Lower leg skin (tissue), 4 donors: ENCODE measurements at places on chromosomes 6 and 20. TPM values are rescaled to one million over a fixed set of nuclear protein-coding genes. Genes with fewer than 3 reads are reported as not detected.

DNA sequence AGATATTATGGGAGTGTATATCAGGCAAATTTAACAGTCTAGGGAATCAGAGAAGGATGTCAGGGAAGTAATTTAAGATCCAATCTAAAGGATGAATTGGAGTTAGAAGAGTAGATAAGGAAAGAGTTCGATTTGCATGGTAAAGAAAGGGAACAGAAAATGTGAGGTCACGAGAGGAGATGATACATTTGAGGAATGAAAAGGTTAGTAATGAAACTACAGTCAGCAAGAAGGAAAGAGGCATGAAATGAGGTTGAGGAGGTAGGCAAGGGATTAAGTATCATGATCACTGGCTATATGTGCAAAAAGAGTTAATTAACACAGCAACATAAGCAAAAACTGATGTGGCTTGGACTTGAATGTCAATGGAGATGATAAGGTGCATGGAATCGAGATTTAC, 22.4 kb downstream of the ZNF318 start:
- DNase-seq, result no peak

- no peak for DNase-seq
These were observed 209.9 kb upstream of the PRND start for GRCh38 chr20:4511776-4512175.

DNA sequence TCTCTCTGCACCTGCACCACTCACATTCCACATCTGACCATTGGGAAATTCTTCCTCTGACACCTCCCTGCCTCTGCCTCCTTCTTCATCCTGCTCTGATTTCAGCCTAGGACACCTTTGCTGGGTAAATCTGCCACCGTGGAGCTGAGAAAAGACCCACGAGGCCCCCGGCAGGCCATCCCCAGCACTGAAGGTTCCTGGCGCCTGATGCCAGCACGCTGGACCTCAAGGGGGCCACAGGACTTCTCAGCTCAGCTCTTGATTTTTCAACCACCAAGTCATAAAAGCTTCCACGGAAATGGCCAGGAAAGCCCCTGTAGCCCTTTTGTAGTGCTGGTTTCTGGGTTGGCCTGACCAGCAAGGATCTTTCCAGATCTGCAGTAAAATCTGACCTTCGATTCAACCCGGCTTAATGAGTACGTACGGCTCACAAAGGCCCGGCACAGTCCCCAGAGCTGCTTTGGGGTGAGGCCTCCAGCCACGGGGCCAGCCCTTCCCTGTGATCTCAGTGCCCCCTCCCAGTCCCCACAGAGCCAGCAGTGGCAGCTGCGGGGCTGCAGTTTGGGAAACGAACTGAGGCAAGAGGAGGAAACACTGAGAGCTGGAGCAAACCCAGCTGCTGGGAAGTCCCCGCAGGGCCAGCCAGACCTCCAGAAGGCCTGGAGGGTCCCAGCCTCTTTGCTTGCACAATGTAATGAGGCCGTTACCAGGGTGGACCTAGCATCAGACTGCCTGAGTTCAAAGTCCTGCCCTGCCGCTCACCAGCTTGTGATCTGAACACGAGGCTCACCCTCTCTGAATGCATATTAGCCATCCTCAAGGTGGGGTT, 157.5 kb downstream of the BMP7 start:
- DNase-seq, result no peak

GRCh38 chr20:46123482-46124245, 5.5 kb downstream of the CD40 start:
- DNase-seq, result peak; percentile 62

GRCh38 chr20:25284131-25284601, 36.3 kb downstream of the PYGB start:
- DNase-seq, result peak; percentile 76

DNA sequence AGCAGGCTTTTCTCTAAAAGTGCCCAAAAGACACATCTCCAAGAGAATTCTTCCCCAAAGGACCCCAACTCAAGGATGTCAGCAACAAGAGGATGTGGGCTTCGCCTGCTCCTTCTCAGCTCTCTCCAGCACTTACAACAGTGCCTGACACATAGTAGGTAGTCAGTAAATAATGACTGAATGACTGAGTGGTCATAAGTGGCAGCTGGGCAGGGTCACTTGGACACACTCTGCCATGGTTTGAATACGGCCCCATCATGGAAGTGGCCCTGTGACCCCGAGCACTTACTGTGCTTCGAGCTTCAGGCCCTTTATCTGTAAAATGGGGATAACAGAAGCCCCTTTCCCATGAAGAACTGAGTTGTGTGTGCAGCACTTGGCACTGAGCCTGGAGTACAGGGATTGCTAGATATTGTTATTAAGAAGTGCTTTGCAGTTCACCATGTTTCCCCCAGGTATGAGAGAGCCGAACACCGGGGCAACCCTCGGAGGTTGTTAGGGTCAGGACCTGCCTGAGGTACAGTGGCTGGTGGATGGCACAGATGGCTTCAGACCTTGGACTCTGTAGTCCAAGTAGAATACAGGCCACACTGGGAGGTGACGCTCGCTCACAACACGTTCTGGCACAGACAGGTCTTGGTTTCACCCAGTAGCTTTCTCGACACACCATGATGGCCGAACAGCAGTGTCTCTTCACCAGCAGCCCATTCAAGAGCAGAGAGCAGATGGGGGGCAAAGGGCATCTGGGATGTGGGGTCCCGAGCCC, 56.0 kb downstream of the NOL4L start:
- DNase-seq, result no peak

- no peak for DNase-seq
These were observed 117.5 kb upstream of the COL21A1 start for GRCh38 chr6:56364827-56365339.

GRCh38 chr6:104896914-104897313, 37.2 kb upstream of the HACE1 start:
- DNase-seq, result no peak

GRCh38 chr6:170290296-170291128, at the start of gene DLL1:
DLL1 (minus strand) TSS chr6:170291078; CDS start chr6:170290139, 939 bp downstream.
- peak; percentile 42 for DNase-seq

DNA sequence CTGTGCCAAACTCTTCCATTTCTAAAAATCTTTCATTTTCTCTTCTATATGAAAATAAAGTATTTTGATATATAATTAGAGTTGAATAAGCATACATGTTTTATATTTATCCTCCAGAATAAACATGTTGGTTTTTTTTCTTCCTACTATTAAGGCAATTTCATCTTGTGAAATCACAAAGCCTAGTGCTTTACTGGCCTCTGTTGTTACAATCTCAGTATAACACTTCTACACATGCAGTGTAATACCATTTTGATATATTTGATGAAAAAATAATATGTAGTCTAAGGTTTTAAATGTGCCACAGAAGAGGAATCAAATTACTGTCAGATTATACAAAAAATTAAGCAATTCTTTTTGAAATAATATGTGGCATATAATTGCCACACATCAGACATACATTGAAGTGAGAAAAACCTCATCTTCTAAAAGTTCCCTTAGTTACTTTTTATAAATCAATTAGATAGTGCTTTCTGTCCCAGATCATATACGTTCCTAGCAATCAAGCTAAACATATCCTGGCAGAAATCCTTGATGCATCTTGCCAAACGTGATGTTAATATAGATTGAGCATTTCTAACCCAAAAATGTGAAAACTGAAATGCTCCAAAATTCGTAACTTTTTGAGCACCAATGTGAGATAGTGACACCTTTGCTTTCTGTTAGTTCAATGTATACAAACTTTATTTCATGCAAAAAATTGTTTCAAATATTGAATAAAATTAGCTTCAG, 225.1 kb upstream of the MANEA start:
- no peak for DNase-seq

- DNase-seq, result no peak
These were observed 6.2 kb upstream of the RBCK1 start for GRCh38 chr20:401682-402495.

GRCh38 chr20:3704087-3704486, 8.3 kb downstream of the SIGLEC1 start:
- no peak for DNase-seq

DNA sequence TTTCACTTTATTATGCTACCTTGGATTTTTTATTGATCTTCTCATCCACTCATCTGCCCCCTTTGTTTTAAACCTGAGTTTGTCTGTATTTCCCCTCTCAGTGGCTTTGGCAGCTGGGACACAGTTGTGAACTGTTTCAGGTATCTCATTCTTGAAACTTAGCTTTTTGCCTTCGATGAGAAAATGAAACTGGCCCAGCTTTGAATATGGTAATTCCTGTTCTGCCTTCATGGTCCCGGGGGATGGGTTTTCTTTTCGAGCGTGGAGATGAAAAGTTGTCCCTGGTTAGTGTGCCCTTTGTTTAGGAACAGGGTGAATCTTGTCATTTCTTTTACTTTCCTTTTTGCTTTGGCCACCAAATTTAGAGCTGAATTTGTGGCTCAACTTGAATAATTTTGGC, 25.6 kb downstream of the DHX35 start:
- DNase-seq, result no peak

DNA sequence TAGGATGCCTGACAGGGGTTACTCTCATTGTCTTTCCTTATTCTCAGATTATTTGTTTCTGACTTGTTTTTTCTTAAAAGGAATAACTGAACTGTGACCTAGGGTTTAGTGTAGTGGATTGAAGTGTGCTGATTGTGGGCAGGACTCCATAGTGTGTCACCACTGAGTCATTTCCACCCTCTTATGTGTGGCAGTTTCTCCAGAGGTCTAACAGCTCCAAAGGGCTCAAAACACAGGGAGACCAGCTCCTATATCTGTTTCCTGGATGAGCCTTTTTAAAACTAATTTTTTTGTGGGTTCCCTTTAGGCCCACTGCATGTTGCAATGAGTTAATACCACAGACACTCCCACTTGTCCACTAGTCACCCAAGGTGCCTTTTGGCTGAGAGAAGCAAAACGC, 951.1 kb upstream of the ADGRB3 start:
- DNase-seq, result no peak

DNA sequence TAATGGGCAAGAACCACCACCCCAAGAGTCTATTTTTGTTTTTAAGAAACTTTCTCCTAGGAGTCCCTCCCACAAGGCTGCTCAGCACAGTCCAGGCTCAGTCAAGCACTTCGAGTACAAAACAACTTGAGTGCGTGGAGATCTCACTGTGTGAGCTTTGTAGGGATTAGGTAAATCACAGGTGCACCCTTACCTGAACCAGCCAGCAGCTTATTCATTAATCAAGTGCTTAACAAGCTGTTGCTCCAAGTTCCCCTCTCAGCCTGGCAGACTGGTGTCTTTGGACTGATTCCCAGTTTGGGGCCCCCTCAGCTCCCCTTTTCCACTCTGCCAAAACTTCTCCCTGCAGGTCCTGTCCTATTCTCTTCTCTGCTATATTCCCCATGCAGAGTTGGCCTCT, 133.1 kb downstream of the LY86 start:
- DNase-seq, result no peak

- no peak for DNase-seq
These were observed 9.5 kb upstream of the ADGRG6 start for GRCh38 chr6:142292166-142292924.

- DNase-seq, result no peak
These were observed 4.7 kb downstream of the SLCO4A1 start for GRCh38 chr20:62646851-62647520.

DNA sequence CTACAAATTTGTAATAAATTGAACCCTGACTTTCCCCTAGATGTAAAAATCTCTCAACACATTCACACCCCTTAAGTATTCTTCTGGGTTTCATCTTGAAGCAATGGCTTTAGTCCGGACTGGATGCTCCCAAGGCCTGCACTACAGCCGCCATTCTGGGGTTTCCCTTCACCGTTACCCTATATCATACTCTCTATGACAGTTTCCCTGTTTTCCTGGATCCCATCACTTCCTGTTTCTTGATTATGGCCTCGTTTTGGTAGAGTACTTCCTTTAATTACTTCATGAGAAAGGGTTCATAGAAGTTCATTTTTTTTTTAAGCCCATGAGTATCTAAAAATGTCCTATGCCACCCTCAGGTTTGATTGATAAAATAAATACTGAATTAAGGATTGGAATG, 11.7 kb downstream of the FIG4 start:
- no peak for DNase-seq

- no peak for DNase-seq
These were observed 79.0 kb downstream of the IMPG1 start for GRCh38 chr6:75993236-75994162.

DNA sequence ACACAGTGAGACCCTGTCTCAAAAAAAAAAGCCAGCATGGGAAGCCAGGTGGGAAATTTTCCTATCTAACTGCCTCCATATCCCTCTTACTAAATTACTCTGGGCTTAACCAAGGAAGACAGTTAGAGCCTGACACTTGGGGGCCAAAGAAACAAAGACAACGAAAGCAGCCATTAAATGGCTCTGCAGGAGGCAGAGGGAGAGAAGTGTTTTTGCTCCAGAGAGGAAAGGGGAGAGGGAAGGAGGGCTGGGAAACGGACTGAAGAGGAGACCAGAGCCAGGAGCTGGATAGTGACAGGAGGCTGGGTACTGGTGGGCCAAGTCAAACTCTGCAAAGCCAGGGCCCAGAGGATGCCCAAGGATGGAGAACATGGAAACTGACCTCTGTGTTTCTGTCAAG, 10.7 kb upstream of the TGIF2 start:
- DNase-seq, result no peak

- no peak for DNase-seq
These were observed 33.2 kb upstream of the KIF3B start for GRCh38 chr20:32244150-32244823.

DNA sequence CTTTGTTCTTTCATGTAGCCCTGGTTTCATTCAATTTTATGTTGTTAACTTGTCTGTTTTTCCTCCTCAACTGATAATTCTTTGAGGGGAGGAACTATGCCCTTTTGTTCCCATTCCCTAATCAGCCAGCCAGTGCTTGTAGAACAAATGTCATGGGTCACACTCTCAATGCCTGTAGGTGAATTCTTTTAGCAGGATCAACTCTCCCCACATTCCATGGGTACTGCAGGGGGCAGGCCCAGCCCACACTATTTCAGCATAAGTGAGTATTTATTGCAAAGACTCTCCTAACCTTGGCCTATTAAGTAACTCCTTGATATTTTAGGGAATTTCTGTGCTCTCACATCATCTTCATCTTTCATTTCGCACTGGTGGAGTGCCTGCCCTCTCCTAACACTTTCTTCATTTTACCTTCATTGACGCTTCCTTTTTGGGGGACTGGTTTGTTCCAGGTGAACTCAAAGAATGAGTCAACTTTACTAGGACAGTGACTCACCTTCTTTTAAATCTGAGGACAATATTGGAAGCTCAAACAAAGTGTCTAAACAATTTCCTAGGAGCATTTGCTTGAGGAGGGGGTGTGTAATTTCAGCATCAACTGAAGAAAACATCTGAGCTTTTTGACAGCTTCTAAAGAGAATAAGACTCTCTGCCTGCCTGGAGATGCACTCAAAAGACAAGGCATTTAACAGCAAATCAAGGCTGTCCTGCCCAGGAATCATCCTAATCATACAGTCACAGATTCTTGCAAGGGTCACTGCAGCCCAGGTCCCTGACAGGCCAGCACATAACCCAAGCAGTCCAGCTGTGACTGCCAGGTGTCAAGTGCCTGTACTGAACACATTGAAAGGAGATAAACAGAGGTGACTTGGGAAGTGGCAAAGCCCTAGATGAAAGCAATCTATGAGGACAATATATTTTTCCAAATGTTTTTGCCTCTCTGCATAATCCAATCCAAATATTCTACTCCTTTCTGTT, 263.9 kb upstream of the PRND start:
- no peak for DNase-seq

DEFB119 gene
- total RNA-seq, result not detected

OPRM1 gene
- not detected for total RNA-seq

CLDN20 gene
- total RNA-seq, result 0.34 TPM

TAGAP gene
- total RNA-seq, result 2.7 TPM

SAMD5 gene
- total RNA-seq, result 0.38 TPM

ZNF322 gene
- 9.0 TPM for total RNA-seq

KIF25 gene
- total RNA-seq, result 0.86 TPM

TRIM10 gene
- total RNA-seq, result 0.91 TPM

DNAH8 gene
- total RNA-seq, result 0.02 TPM

ZNF831 gene
- total RNA-seq, result 0.21 TPM

ZNF76 gene
- total RNA-seq, result 18.9 TPM

GSTA3 gene
- total RNA-seq, result 16.7 TPM

HAO1 gene
- total RNA-seq, result not detected

GJA1 gene
- 344 TPM for total RNA-seq
